Mesenchymal stem cell (in vitro differentiated cells and primary cell): ENCODE measurements at places on chromosomes 6 and 20.

DNA sequence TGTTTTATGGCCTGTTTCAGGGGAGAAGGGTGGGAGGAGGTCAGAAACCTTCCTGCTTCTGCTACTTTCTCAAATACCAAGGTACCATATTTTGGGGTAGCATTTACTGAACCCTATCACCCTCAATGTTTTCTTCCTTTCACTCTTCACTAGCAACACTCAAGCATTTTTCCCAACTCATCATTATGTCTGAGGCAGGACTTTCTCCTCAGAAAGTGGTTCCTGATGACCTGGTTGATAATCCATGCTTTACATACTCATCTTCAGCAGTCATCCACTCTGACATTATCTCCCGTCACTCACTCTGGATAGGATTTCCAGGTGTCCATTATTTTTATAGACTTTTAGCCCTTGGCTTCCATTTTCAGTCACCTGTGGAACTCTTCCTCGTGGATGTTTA is 21.1 kb downstream of the ZNF292 start:
- H3K36me3 ChIP-seq = peaks cover 16% of the 10 kb centered on the region
- H3K4me3 ChIP-seq = no peak overlapping the region
- H3K4me1 ChIP-seq = peaks cover 6% of the 10 kb centered on the region
- no peak for DNase-seq
- H3K27ac ChIP-seq = no peak overlapping the region

DNA sequence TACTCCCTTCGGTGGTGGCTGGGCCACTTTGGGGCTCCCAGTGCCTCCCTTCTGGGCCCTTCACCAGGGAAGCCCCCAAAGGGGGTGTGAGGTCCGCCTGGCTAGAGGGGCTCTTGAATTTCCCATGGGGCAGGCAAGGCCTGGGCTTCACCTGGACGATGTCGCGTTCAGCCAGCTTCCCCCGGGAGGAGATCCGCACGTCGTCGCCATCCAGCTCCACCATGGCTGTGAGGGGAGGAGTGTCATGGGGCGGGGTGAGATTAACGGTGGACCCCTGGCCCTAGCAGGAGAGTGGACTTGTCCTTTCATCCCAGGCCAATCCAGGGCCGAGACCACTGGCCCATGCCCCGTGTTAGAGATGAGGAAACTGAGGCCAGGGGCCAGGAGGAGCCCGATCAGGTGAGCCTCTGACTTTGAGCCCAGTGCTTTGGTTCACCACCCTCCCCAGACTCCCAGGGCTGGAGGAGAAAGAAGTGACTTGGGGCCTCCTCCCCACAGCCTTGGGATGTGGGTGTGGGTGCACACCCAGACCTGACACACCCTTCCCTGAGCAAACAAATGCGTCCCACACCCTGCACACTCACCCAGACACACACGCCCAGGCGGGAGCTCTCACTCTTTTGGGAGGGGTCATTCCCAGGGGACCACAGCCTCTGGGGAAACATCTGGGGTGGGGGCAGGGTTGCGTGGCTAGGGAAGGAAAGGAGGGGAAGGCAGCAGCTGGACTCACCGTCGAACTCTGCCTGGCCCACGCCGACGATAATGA is 46.1 kb downstream of the RAB44 start:
- H3K36me3 ChIP-seq = no peaks in the 10 kb centered on the region
- peaks cover 14% of the 10 kb centered on the region for H3K27me3 ChIP-seq
- H3K4me1 ChIP-seq = peaks cover 3% of the 10 kb centered on the region
- DNase-seq = no peak
- no peak overlapping the region for H3K27ac ChIP-seq

GRCh38 chr20:18405826-18406225 is 61.0 kb downstream of the DZANK1 start:
- H3K27me3 ChIP-seq = no peaks in the 10 kb centered on the region
- no peaks in the 10 kb centered on the region for H3K4me1 ChIP-seq
- no peak overlapping the region for H3K27ac ChIP-seq
- H3K36me3 ChIP-seq = peaks cover 5% of the 10 kb centered on the region
- no peak overlapping the region for H3K4me3 ChIP-seq

- no peaks in the 10 kb centered on the region for H3K36me3 ChIP-seq
- no peaks in the 10 kb centered on the region for H3K4me1 ChIP-seq
- no peak for DNase-seq
- H3K27ac ChIP-seq = no peak overlapping the region
Observed at GRCh38 chr6:15929685-15930084, 199.2 kb upstream of the MYLIP start.

- no peaks in the 10 kb centered on the region for H3K36me3 ChIP-seq
- no peak overlapping the region for H3K27ac ChIP-seq
- DNase-seq = no peak
- no peak overlapping the region for H3K4me3 ChIP-seq
- no peaks in the 10 kb centered on the region for H3K27me3 ChIP-seq
- H3K4me1 ChIP-seq = no peaks in the 10 kb centered on the region
Observed at GRCh38 chr20:52534616-52535015, 343.0 kb upstream of the ZFP64 start.

DNA sequence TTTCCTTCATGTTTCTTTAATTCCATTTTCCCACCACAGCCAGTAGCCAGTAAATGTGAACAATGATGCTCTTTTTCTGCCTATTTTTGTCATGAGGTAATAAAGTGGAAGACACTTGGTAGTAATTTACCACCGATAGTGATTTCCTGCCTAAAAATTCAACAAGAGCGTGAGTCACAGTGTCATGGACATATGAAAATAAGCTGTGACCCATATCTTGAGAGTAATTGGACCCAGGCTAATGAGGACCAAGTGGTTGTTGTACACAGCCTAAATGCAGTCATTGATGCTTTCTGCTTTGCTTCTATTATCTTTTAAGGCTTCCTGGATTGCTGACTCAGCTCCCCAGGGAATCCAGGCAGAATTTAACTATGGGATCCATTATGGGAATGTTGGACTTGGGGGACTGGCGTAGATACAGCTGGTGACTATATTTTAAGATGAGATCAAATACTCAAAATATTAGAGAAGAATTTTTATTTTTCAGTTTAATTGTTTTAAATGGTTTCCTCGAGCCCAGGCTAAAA is 265.9 kb upstream of the FERMT1 start:
- H3K4me1 ChIP-seq = no peaks in the 10 kb centered on the region
- no peak overlapping the region for H3K27ac ChIP-seq
- no peak overlapping the region for H3K4me3 ChIP-seq
- no peaks in the 10 kb centered on the region for H3K27me3 ChIP-seq
- H3K36me3 ChIP-seq = no peaks in the 10 kb centered on the region
- peak; percentile 54 for DNase-seq

- no peaks in the 10 kb centered on the region for H3K27me3 ChIP-seq
- H3K36me3 ChIP-seq = no peaks in the 10 kb centered on the region
- no peak overlapping the region for H3K27ac ChIP-seq
- peaks cover 2% of the 10 kb centered on the region for H3K4me1 ChIP-seq
Observed at GRCh38 chr20:58485393-58485792, 29.8 kb downstream of the APCDD1L start.

DNA sequence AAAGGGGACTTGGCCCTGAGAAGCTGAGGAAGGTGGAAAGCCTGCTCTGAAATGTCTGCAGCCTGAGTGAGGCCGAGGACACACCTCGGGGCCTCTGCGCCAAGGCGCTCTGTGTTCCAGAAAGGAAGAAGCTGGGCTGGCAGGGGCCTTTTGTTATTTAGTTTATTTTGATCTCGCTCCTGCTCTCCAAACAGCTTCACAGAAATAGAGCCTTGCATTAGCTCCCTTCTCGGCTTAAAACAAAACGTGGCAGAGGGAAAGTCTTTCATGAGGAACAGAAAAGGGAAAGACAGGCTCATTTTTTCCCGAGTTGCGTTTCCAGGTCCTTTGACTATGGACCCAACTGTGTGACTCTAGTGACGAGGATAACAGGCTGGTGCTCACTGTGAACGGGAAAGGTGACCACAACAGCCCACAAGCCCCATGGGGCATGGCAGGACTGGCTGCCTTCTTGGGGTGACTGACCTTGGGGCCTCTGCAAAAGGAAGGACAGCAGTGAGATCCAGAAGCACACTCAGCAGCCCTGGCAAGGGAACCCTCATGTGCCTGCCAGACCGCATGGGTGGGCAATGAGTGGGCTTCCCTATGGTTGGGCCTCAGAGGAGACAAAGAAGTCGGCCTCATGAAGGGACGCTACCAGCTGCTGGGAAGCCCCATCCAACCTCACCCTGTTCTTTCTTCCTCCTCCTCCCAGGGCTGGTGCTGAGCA is 18.7 kb downstream of the LEMD2 start:
- no peaks in the 10 kb centered on the region for H3K27me3 ChIP-seq
- H3K36me3 ChIP-seq = peaks cover 30% of the 10 kb centered on the region
- peak overlapping the region; percentile 91 for H3K27ac ChIP-seq
- H3K4me3 ChIP-seq = no peak overlapping the region
- DNase-seq = peak; percentile 15

- H3K4me1 ChIP-seq = peaks cover 23% of the 10 kb centered on the region
- no peaks in the 10 kb centered on the region for H3K27me3 ChIP-seq
- H3K27ac ChIP-seq = no peak within 1 kb of the TSS
- no peaks in the 10 kb centered on the region for H3K36me3 ChIP-seq
Observed at GRCh38 chr6:149922642-149923326, at the start of gene RAET1G. Gene RAET1G (minus strand): TSS chr6:149923121. CDS start chr6:149923010, 111 bp downstream.

- no peaks in the 10 kb centered on the region for H3K36me3 ChIP-seq
- no peak for DNase-seq
- H3K27ac ChIP-seq = no peak overlapping the region
- H3K27me3 ChIP-seq = no peaks in the 10 kb centered on the region
- no peak overlapping the region for H3K4me3 ChIP-seq
Observed at GRCh38 chr6:143009851-143010250, 50.8 kb upstream of the AIG1 start.

DNA sequence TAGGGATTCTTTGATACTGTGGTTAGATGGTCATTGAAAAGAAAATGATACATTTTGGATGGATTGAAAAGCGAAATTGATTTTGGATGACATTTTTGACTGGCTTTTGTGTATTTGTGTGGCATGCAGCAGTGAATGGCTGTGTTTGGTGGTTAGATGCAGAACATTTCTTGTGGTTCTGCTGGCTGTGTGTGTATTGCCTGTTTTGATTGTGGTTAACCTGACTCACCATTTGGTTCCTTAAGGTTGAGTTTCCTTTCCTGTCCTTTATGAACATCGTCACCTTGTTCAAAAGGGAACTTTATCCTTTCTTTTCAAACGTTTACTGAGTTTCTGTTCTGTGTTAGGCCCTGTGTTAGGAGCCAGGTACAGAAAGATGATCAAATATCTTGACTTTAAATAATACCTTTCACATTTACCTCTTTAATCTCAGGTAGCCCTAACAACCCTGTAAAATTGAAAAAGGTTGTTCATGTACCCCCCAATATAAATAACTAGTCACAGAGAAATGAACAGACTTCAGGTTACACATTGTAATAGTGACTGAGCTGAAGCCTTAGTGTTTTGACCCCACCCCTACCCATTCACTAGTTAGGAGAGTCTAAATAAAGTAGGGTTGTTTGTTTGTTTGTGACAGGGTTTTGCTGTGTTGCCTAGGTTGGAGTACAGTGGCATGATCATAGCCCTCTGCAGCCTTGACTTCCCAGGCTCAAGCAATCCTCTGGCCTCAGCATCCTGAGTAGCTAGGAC is 23.8 kb downstream of the ANKS1A start:
- peaks cover 13% of the 10 kb centered on the region for H3K4me1 ChIP-seq
- no peaks in the 10 kb centered on the region for H3K27me3 ChIP-seq
- H3K27ac ChIP-seq = peak overlapping the region; percentile 46
- peak; percentile 86 for DNase-seq

GRCh38 chr6:10414756-10415616 is at the start of gene TFAP2A:
Gene TFAP2A (minus strand): TSS chr6:10415074. CDS start chr6:10414991, 83 bp downstream.
- H3K4me1 ChIP-seq = peaks cover 53% of the 10 kb centered on the region
- DNase-seq = peak; percentile 43
- H3K4me3 ChIP-seq = peak within 1 kb of the TSS; percentile 69
- H3K36me3 ChIP-seq = no peaks in the 10 kb centered on the region

- no peaks in the 10 kb centered on the region for H3K36me3 ChIP-seq
- peak; percentile 61 for DNase-seq
- H3K4me1 ChIP-seq = peaks cover 4% of the 10 kb centered on the region
- no peaks in the 10 kb centered on the region for H3K27me3 ChIP-seq
Observed at GRCh38 chr6:29737707-29738630, 14.7 kb downstream of the HLA-F start.

- no peak overlapping the region for H3K27ac ChIP-seq
- no peaks in the 10 kb centered on the region for H3K4me1 ChIP-seq
- no peaks in the 10 kb centered on the region for H3K27me3 ChIP-seq
- H3K4me3 ChIP-seq = no peak overlapping the region
- DNase-seq = no peak
- no peaks in the 10 kb centered on the region for H3K36me3 ChIP-seq
Observed at GRCh38 chr20:16292226-16292880, 280.9 kb downstream of the KIF16B start.
